Hematopoietic multipotent progenitor cell treated with erythropoietin and hydrocortisone succinate and interleukin-3 and kit ligand, for 6 days (in vitro differentiated cells): ENCODE measurements at places on chromosomes 5 and 9.

- DNase-seq = no peak
These were observed 206.3 kb downstream of the GABBR2 start for GRCh38 chr9:98502311-98502975.

DNA sequence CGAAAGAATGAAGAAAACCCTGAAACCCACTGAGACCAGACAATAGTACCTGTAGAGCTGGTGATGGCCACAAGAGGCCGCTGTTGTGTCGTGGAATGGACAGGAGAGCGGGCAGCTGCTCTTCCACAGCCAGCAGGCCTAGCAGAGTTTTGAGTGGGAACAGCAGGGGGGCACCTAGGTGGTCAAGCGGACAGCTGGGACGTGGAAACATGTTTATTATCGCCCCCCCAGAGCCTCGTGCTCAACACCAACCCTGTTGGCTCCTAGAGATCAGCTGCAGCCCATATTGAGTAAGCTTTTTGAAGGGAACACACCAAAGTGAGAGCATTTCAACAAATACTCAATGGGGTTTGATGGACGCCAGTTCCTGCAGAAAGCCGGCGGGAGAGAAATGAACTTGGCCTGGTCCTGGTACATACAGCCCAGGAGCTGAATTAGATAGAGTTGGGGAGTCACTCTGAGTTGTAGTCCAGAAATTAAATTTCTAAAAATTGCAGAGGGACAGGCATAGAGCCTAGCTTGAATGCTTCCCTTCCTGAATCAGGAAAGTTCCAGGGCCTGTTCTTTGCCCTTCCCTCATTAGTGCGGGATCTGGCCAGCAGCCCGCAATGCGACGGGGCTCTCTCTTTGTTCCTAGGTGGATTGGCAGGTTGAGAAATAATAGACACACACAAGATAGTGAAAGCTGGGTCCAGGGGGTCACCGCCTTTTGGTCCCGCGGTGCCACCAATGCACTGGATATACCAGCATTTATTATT lies 33.8 kb downstream of the MFAP3 start:
- peak; percentile 91 for DNase-seq

DNA sequence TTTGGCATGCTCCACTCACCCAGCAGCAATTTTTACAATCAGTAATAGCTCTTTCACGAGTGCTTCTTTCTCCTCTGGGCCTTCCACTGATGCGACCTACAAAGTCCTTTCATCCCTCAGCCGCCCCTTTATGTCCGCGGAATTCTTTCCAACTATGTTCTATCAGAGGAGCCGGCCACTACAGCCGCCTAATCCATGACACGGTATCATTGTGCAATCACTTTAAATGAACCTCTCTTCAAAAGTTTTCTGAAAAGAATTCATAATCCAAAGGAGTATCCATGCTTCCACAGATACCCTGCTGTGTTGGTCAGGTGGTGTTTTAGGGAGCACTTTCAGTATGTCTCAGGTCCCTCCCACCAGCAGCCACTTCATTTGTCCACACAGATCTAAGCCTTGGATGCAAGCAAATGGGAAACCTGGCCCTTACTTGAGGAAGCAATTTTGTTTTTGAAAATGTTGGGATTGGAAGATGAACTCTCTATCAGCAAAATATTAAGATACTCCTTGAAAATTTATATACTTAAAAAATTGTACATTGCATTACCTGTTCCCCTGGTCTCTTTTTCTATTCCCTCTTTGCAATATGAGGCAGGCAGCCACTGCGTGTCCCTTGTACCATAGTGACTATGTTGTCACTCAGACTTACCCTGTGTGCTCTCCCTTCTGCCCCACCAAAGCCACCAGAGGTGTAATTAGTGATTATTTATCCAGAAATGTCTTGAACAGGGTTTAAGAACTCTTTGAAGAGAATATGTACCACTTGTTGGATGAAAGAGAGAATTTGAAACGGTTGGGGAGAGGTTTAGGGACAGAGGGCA lies 12.9 kb upstream of the MEF2C start:
- no peak for DNase-seq

DNA sequence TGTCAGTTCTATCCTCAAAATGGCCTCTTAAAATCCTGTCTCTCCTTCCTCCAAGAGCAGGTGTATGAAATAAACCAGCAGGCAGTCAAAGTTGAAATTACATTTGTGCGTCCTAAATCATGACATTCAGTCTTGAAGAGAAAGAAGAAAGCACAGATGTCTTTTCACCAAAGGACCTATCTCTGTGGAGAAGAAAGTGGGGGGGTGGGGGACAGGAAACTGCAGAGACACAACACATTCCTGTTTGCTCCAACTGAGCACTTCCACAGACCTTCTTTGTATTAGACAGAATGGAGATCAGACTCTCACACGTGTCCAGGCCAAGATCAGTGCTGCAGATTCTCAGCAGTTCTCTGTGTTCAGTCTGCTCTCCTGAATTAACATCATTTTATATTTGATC lies 471.9 kb upstream of the RGMB start:
- no peak for DNase-seq

GRCh38 chr9:95127249-95128176 lies 190.0 kb downstream of the FANCC start:
- peak; percentile 88 for DNase-seq

DNA sequence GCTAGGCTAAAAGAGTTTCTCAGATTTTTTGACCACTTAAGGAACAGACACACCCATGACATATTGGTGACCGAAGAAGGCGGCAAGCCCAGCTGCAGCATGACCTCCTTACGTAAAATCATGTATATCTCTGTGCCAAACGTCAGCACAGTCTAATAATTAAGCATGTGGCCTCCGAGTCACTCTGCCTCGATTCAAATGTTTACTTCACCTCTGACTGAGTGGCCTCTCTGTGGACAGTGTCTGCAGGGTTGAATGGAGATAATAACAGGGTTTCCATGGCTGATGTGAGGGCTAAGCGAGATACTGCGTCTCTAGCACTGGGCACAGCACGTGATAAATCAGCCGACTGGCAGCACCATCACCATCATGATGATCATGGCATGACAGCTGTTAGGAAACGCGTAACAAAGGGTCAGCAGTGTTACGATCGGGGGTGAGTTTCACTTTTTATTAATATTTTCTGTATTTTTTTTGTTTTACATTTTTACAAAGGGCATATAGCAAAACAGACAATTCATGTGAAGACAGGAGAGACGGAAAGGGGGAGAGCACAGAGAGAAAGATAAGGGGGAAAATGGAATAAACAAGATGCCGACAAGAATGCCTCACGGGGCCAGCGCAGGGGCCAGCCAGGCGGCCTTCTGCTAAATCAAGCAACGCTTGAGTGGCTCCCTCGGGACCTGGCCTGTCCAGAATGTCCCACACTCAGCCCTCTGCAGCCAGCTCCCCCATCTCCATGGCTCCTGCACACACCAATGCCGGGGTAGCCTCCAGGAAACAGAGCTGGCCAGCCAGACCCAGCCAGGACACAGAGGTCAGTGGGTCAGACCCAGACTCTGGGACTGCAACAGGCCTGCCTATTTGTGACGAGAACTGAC lies 60.3 kb downstream of the ADAMTS2 start:
- DNase-seq = no peak

DNA sequence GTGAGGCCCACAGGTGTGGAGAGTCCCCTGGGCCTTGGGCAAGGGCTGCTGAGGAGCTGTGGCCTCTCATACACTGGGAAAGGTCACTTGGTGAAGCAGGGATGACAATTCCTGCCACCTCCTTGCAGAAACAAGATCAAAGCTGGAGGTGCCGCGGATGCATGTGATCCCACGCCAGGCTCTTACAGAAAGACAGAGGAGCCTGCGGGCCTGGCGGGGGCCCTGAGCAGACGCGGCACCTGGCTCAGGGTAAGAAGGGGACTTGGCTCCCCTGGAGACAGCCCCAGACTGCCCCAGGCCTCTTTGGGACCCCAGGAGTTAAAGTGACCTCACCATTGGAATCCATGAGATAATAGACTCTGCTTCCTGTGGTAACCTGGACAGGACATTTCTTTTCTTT lies 4.8 kb downstream of the GFPT2 start:
- no peak for DNase-seq
